Smooth muscle cell of trachea (primary cell): ENCODE measurements at places on chromosomes 3 and 15. TPM values are rescaled to one million over a fixed set of nuclear protein-coding genes. Genes with fewer than 3 reads are reported as not detected.

NME9 gene
- total RNA-seq, result 0.29 TPM in 1 of 2 replicates, not detected in the other

PLSCR5 gene
- not detected in 2 replicates for total RNA-seq

GOLGA8M gene
- 0.73 and 1.2 TPM in 2 replicates for total RNA-seq

SEMA7A gene
- 15.1 and 21.8 TPM in 2 replicates for total RNA-seq

SNTN gene
- total RNA-seq, result not detected in 2 replicates

MORC1 gene
- total RNA-seq, result not detected in 2 replicates

GOLGA6A gene
- total RNA-seq, result not detected in 2 replicates

PLOD2 gene
- total RNA-seq, result 66.2 and 73.2 TPM in 2 replicates

NANOGP8 gene
- 0.15 and 0.33 TPM in 2 replicates for total RNA-seq

PLA1A gene
- 0.33 TPM in 1 of 2 replicates, not detected in the other for total RNA-seq
